ENCODE measurements at places on chromosomes 16 and 17. TPM values are rescaled to one million over a fixed set of nuclear protein-coding genes. Genes with fewer than 3 reads are reported as not detected.

DNA sequence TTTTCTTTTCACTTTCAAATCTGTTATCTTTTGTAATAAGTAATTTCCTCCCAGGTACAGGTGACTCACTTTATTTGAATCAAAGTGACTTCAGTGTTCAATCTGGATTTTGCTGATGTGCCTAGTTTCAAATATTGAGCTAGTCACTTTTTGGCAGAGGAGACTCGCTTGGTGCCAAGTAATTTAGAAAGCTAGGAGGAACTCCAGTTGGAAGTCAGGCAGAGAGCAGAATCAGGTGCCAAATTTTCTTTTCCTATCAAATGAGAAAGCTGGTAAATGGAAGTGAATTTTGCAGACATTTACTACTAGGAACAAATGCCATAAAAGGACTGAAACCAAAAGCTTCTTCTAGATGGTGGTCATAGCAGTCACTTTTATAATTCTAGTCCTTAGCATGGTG is 656.0 kb upstream of the KIF2B start:
- no peak for DNase-seq

LGALS9B gene
- total RNA-seq = not detected

- DNase-seq = no peak
These were observed 44.7 kb downstream of the CDH1 start for GRCh38 chr16:68781784-68782183.

HP gene
- 1.6 TPM for total RNA-seq

GRCh38 chr17:15999974-16000827 is 577 bp downstream of the TTC19 start:
- peak; percentile 89 for DNase-seq

DNA sequence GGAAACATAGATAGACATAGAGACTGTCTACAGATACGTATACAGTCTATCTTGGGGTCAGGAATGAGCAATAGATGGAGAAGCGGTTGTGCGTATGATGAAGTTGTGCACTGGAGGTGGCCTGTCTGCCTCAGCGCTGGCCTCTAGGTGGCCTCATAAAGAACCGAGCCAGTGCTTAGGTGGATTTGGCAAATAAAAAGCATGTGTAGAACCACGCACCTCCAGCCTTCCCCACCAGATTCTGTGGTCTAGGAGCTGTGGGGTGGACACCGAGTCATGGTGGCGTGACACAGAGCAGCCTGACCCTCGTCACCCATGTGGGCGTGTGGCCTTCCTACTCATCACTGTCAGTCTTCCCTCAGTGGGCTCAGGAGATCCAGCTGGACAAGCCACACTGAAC is 34.0 kb downstream of the PGS1 start:
- DNase-seq = peak; percentile 81
